ENCODE measurements at places on chromosomes 5 and 9. TPM values are rescaled to one million over a fixed set of nuclear protein-coding genes. Genes with fewer than 3 reads are reported as not detected.

RABGAP1 gene
- total RNA-seq: 8.9 TPM

HMCN2 gene
- total RNA-seq: not detected

CCDC171 gene
- total RNA-seq: 2.1 TPM

NKD2 gene
- total RNA-seq: not detected

IFNA13 gene
- total RNA-seq: not detected

All from myometrial cell (primary cell).